ENCODE measurements at places on chromosomes 3 and 15.

DNA sequence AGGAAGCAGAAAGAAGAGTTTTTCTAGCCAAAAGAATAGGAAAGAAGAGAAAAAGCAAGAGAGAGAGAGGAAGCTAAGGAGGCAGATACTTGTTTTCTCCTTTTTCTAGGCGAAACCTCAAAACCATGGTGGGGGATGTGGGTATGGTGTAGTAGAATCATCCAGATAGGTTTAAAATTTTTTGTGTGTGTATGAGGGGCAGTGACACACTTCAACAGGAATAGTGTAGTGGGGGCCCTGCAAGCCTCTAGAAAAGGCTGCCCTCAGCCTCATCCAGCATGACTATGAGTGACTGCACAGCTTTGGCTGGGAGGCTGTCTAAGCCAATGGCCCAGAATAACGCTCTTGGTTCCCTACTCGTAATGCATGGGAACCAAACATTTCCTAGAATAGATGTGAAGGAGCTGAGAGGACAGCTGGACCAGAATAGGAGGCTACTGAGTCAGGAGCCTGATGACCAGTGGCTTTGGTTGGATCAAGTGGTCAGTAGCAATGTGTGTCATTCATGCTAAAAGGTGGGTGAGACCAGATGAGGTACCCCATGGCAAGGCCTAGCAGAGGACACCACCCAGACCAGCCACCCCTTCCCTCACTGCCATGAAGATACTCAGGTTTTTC, 24.4 kb downstream of the MOBP start:
- DNase-seq, result no peak

DNA sequence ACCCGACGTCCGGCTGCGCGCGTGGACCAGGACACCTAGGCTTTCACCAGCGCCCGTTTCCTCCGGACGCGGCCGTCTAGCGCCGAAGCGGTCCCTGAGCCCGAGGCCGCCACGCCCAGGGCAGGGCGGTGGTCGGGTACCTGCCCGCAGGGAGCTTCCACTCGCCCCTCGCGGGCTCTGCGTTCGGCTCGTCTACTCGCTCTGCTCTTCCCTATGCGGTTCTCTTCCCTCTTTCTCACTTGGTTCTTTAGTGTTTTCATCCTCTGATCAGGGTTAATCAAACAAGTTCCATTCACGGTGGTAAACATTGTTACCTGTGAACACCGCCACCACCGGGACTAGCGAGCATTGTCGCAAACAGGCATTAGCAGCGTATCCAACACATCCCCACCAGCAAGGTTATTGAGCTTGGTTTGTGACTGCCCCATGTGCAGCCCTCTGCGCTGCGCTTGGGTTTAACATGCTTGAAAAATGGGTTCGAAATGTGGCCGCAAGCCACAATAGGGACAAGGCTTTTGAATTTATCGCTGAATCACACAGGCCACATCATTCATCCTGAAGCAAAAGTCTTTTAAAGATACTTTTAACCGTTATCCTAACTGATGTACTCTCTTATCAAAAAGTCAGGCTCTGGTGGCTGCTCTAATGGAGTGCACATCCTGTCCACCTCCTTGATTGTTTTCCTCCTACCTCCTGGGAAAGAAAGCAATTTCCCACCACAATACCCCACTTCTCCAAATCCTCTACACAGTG, 843 bp upstream of the CD47 start:
- DNase-seq, result peak; percentile 13

DNA sequence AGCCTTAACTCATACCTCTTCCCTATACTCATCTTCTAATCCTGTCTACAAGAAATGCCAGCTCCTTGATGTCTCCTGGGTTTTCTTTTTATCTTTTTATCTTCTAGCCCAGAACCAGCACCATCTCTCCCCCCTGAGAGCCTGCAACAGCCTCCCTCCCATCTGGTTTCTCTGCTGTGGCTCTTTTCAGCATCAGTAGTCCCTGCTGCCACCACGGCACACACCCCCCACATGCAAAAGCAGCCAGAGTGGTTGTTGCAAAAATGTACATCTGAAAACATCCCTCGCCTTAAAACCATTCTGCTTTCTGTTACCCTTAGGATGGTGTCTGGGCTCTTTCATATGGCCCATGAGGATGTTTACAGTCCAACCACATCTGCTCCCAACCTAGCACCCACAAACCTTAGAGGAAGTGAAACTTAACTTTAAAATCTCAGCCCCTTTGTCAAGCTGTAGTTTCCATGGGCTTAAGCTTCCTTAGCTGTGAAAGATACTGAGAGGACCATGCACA, 775 bp downstream of the TTC21A start:
- no peak for DNase-seq

DNA sequence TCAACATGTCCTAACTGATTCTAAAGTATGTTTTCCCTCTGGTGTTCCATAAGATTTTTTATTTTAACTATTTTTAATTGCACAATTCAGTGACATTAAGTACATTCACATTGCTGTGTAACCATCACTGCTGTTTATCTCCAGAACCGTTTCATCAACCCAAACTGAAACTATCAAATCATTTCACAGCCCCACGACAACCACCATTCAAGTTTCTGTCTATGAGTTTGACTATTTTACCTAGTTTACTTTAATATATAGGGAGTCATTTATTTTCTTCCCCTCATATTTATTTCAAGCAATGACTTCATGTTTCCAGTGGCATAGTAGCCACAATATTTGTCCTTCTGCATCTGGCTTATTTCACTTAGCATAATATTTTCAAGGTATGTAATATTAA, 8.4 kb downstream of the RTP1 start:
- DNase-seq, result no peak

GRCh38 chr15:72451224-72451623, 22.9 kb upstream of the ARIH1 start:
- DNase-seq, result no peak

GRCh38 chr3:184523825-184524615, 37.6 kb upstream of the EPHB3 start:
- DNase-seq, result no peak

GRCh38 chr15:95448531-95449229, 881.8 kb upstream of the NR2F2 start:
- DNase-seq, result no peak

GRCh38 chr15:35167675-35168074, 82.6 kb upstream of the NANOGP8 start:
- DNase-seq, result no peak

- DNase-seq, result no peak
Observed at GRCh38 chr15:37111427-37111717, 11.0 kb upstream of the MEIS2 start.

DNA sequence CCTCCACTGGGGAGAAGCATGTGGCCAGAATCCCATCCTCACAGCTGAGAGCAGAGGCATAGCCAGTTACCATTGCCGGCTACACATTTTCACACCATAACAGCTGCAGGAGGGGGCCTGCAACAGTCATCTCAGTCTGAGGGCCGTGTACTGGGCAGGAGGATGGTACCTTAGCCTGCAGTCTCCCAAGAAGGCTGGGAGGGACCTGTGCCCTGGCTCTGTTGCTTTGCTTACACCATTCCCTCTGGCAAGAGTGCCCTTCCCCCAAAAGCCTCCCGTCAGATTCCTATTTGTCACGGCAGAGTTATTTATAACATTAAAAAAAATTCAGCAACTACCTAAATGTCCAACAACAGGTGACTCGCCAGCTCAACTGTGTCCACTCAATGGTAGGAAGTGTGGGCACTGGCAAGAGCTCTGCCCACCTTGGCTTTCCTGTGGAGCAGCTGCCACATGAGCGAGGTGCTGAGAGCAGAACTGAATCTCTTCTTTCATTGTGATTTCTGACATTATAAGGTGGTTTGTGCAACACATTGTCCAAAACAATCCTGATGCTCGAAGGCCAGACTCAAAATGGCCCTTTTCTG, 4.4 kb downstream of the CAMKV start:
- DNase-seq, result no peak

DNA sequence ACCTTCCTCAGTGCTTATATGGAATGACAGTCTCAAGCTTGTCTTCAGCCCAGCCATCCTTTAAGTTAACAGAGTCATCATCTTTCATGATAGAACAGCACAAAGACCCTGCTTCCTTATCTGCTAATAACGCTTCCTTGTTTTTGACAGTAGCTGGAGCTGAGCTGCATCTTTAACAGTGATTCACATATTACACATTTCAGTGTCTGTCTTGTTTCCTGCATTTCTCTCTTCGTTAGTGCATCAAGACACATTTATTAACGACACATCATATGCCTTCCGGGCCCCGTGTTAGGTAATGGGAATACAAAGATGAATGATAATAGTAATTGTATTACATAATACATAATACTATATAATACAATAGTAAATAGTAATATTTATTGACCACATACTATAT, 30.2 kb upstream of the GREM1 start:
- no peak for DNase-seq

DNA sequence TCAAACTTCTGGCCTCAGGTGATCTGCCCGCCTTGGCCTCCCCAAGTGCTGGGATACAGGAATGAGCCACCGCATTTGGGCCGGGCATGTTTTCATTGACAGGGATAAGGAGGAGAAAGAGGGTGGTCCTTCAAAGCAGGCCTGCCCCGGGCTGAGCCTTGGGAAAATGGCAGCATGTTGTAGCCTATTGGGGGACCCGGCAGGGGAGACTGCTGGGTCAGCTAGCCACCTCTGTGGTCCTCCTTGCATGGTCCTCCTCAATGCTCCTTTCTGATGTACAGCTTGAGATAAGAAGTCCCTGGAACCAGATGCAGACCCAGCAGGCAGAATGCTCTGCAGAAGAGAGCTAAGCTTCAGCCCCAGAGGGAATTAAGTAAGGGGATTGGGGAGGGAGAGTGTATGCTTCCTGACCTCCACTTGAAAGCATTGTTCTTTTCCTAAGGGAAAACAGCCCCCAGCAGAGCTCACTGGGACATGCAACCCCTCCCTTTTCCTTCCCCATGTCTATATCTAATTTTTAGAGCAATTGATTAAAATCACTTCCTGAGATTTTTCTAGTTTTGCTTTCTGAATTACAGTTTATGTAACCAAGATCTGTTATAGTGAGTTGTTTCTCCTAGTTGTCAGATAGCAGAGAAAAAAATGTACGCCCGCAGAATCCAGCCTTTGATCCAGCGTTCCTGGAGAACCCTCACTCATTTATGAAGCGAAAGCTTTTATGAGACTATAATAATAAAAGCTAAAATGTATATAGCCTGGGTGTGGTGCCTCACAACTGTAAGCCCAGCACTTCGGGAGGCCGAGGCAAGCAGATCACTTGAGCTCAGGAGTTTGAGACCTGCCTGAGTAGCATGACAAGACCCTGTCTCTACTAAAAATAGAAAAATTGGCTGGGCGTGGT, 48.7 kb upstream of the VILL start:
- no peak for DNase-seq

DNA sequence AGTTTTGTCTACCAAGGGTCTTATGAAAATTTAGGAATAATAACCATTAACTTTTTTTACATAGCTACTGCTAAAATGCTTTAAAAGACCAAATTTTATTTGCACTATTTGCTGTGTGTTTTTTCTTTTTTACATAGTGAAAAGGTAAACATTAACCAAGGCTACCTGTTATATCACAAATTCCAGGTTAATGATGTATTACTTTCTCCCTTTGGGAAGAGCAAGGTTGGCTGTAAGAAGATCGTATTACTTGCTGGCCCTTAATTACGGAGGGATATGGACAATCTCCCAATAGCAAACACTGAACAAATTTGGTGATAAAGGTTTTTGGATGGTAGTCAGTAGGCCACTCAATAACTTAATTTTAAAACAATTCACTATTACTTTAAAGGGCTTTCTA, 22.4 kb downstream of the LRRC58 start:
- no peak for DNase-seq

DNA sequence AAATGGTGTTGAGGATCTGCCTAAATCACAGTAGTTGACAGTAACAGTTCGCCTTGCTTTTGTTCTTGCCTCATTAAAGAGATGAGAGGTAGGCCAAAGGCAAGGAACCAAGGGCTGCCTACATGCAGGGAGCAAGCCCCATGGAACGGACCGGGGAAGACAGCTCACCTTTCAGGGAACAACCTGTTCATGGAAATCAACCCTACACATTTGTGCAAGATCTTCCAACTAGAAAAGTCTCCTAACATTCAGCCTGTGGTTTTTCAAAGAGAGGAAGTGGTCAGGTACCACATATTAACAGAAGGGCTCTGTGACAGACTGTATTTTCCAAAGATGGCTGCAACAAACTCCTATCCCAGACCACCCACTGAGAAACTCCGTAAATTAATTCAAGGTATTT, 1031.8 kb upstream of the NR2F2 start:
- DNase-seq, result no peak

DNA sequence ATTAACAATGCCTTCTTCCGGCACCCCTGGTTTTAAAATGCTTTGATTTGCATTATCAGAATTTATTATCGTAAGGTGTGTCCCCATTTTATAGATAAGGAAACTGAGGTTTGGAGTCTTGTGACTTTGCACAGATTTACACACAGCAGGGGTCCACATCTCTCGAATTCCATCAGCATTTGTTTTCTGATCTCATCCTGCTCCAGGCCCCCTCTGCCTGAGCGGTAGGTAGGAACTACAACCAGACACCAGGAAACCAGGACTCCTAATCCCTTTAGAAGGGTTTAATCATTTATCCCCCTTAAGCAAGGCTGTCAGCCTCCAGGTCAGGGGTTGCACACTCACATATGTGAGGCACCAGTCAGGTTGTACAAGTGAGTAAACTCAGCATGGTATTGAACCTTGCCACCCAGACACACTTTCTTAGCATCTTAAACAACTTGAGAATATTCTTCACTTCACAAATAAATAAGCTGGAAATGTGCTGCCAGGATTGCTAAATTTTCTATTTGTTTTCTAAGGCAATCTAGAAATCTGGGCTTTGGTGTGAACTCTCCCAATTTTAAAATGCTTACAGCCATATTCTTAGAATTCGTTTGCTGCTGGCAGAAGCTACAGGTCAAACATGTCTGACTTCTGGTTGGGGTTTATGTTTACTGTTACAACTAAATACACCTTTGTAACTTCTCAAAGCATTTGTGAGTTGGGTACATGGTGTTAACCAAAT, 31.7 kb upstream of the CMTM7 start:
- no peak for DNase-seq

GRCh38 chr3:76586471-76586870, 453.4 kb upstream of the ROBO2 start:
- no peak for DNase-seq

DNA sequence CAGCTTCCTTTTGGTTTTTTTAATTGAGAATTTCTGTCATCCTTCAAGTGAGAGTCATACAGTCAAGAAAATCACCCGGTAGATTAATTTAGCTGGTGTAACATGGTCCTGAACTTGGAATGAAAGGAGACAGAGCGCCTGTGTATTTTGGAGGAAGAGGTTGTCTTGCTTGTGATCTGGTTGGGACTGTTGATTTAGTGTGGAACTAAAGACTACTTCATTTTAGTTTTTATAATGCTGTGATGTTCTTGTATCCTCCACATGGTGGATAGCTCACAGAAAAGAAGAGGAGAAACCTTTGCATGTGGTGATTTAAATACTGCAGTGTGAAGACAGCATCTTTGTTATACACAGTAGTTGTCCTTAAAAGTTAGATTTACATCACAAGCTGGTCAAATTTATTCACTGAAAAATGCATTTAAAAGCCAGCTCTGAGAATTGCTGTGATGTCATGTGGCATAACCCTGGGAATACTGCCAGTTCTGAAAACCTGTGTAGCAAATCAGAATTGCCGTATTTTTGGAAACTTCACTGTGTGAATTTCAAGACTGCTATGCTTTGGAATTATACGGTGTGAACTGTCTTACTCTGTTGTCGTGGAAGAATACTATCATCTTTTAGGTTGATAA, 268.5 kb downstream of the PTPRG start:
- DNase-seq, result no peak
